ENCODE measurements at places on chromosomes 2 and 18. TPM values are rescaled to one million over a fixed set of nuclear protein-coding genes. Genes with fewer than 3 reads are reported as not detected.

Gene FOXD4L1
- total RNA-seq, result 0.15 TPM

- no peak overlapping the region for H3K27ac ChIP-seq
- no peak overlapping the region for H3K4me3 ChIP-seq
- H3K4me1 ChIP-seq, result no peaks in the 10 kb centered on the region
- no peaks in the 10 kb centered on the region for H3K36me3 ChIP-seq
- DNase-seq, result no peak
- no peaks in the 10 kb centered on the region for H3K27me3 ChIP-seq
These were observed 430.5 kb downstream of the SLC4A3 start for GRCh38 chr2:220057916-220058315.

DNA sequence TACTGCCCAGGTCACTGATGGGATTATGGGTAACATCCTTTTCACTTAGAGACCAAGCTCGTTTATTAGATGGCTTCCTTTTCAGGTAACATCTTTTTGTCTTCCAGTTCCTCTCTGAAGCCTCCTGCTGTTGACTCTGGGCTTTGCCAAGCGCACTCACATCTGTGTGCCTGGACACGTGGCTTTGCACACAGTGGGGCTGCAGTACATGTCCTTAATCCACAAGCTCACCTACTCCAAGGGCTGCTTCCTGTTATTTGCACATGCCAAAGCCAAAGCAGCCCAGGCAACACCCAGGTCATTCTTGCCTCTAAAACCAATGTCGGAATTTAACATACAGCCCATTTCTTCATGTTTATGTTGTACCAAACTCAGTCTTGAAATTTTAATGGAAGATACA lies 124.2 kb upstream of the BOD1L2 start:
- H3K36me3 ChIP-seq, result no peaks in the 10 kb centered on the region
- H3K4me1 ChIP-seq, result no peaks in the 10 kb centered on the region

DNA sequence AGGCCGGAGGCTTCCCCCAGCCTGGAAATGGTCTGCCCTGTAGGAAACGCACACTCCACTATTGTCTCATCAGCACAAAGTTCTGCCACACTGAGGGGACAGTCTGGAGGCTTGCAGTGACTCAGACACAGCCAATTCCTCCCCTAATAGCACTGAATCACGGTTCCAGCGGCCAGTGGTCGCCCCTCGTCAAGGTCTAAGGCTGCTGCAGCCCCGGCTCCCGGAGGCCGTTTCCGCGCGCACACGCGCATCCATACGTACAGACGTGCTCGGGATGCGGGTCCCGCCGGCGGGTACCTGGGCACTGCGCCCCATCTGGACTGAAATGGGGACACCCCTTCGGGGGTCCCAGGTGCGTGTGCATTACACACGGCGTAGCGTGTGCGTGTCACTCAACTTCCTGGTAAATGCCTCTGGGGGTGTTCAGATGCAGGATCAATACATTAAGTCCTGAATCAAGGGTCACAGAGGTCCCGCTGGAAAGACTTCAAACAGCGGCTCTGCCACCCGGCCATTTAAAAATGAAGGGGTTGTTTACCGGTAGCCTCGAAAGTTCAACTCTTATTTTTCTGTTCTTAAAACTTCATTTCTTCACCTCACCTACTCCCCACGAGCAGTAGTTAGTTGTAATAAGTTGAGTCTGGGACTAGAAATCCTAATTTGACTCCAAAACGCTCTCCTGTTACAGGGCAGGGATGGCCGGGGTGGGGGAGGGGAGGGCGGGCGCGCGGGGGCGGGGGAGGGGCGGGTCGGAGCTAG lies 572 bp upstream of the ZNF516 start:
- H3K4me3 ChIP-seq, result peak overlapping the region; percentile 70
- peak overlapping the region; percentile 91 for H3K27ac ChIP-seq
- no peaks in the 10 kb centered on the region for H3K36me3 ChIP-seq
- peak; percentile 50 for DNase-seq

Gene ZNF521
- total RNA-seq, result 44.1 TPM

- no peak overlapping the region for H3K27ac ChIP-seq
- no peaks in the 10 kb centered on the region for H3K27me3 ChIP-seq
- no peaks in the 10 kb centered on the region for H3K4me1 ChIP-seq
These were observed 181.9 kb downstream of the RTP5 start for GRCh38 chr2:242051463-242051862.

Gene ZNF804A
- 0.11 TPM for total RNA-seq

Gene SERPINB7
- total RNA-seq, result not detected

DNA sequence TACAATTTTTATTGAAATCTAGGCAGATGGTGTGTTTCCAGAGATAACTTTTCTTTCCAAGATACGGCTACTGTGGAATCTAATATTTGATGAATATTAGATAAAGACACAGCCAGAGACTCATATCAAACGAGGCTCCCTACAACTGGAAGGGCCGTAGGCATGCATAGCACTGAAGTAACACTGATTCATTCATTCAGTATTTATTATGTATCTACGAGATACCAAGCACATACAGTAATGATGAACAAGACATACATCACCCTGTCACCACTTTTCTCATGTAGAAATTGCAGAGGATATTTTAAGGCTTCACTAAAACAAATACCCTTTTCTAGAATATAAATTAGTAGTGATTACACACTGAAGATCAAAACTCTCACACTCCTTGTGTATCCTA lies 74.5 kb downstream of the KCTD18 start:
- H3K4me1 ChIP-seq, result no peaks in the 10 kb centered on the region
- no peaks in the 10 kb centered on the region for H3K36me3 ChIP-seq
- H3K27me3 ChIP-seq, result no peaks in the 10 kb centered on the region
- no peak overlapping the region for H3K27ac ChIP-seq
- DNase-seq, result no peak

DNA sequence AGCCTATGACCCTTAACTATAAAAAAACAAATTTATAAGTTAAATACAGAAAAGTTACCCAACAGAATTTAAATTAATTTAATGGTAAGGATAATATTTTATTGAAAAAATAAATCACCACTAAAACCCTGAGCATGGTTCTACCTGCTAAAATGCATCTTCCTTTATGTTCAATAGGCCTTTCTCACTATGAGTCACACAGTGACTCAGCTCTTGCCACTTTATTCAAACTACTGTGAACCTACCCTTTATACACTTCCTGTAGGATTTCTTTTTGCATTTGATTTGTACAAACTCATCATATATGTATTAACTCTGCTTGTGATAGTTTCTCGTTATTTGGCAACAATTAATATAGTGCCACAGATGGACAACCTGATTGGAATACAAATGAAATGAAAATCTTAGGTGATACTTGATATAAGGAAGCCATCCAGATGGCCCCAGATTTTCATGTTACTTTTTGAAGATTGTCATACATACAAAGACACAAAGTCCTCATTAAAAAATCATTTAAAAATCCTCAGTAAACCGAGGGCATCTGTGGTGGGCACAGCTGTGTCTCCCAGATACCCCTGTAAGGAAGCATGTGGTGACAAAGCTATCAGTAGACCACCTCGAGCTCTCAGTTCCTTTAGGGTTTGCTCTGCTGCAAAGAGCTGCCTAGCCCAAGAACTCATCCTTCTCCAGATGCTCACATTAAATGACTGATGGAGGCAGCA lies 55.2 kb upstream of the COBLL1 start:
- H3K4me3 ChIP-seq, result no peak overlapping the region
- no peak for DNase-seq
- H3K27ac ChIP-seq, result no peak overlapping the region
- H3K36me3 ChIP-seq, result no peaks in the 10 kb centered on the region

Gene AGAP1
- 28.3 TPM for total RNA-seq

GRCh38 chr2:15471606-15472005 lies 89.5 kb downstream of the NBAS start:
- H3K36me3 ChIP-seq, result no peaks in the 10 kb centered on the region
- no peak overlapping the region for H3K27ac ChIP-seq
- no peaks in the 10 kb centered on the region for H3K4me1 ChIP-seq

Gene CRYBA2
- total RNA-seq, result not detected

DNA sequence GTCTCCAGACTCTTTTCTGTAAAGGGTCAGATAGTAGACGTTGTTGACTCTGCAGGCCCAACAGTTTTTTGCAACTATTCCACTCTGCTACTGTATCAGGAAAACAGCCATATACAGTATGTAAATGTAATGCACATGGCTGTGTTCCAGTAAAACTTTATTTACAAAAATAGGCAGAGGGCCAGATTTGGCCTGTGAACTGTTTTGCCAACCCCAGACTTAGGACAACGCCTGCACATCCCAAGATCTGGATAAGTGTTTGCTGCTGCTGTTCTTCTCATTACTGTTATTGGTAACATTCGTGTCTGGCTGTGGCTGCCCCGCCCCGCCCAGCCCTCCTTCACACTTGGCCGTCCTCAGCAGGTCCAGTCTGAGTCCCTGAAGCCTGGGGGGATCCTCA lies 94.6 kb upstream of the MCFD2 start:
- H3K27me3 ChIP-seq, result no peaks in the 10 kb centered on the region
- H3K36me3 ChIP-seq, result no peaks in the 10 kb centered on the region
- H3K27ac ChIP-seq, result no peak overlapping the region
- H3K4me3 ChIP-seq, result no peak overlapping the region
- H3K4me1 ChIP-seq, result peaks cover 24% of the 10 kb centered on the region

DNA sequence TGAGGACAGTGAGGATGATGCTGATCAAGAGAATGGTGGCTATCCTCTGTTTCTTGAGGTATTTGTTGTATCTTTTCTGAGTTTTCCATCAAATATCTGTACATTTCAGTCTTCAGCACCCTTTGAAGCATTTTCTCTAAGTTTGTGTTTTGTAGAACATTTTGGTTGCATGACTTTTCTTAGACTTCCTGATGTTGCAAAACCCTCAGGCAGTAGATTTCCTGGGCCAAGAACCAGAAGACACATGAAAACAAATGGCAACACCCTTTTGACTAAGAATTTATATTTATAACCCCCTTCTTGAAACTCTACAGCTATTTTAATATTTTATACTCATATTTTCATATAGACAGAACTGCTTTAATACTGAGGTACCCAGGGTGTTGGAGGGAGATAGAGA lies 16.2 kb downstream of the HNMT start:
- H3K4me3 ChIP-seq, result no peak overlapping the region
- H3K4me1 ChIP-seq, result peaks cover 4% of the 10 kb centered on the region
- no peak for DNase-seq
- no peak overlapping the region for H3K27ac ChIP-seq
- no peaks in the 10 kb centered on the region for H3K27me3 ChIP-seq

Gene SPHKAP
- total RNA-seq, result 1.7 TPM

DNA sequence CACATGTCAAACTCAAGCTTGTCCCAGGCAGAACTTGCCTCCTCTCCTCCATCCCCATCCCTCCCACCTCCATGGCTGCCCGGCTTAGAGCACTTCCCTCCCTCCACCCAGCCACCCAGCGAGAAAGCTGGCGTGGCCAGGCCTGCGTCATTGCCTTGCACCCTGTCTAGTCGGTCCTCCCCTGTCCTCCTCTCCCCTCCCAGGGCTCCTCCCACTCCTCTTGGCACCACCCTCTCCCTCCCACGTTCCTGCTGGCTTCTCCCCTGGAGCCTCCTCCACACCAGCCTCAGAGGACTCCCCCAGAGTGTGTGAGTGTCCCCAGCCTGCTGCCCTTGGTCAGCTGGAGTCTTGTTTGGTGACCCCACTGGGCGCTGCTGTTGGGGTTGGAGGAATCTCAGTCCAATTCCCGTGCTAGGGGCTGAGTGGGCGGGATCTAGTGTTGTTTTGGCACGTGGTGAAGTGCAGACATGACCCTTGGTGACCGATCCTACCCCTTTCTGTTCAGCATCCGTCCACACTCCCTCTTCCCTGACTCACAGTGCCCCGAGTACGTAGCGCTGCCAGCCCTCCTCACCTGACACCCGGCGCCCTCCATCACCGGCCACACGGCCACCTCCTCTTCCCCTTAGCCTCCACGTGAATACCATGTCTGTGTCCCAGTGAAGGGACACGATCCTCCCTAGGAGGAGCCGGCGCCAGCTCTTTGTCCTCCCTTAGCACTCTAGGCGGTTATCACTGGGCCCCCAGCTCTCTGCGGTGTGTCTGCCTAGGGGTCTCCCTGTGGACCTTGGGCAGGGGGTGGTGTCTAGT lies 41.4 kb downstream of the ATP6V1C2 start:
- H3K36me3 ChIP-seq, result no peaks in the 10 kb centered on the region
- no peak for DNase-seq
- no peaks in the 10 kb centered on the region for H3K4me1 ChIP-seq
- no peaks in the 10 kb centered on the region for H3K27me3 ChIP-seq
- no peak overlapping the region for H3K27ac ChIP-seq

Gene CACNB4
- 1.1 TPM for total RNA-seq

DNA sequence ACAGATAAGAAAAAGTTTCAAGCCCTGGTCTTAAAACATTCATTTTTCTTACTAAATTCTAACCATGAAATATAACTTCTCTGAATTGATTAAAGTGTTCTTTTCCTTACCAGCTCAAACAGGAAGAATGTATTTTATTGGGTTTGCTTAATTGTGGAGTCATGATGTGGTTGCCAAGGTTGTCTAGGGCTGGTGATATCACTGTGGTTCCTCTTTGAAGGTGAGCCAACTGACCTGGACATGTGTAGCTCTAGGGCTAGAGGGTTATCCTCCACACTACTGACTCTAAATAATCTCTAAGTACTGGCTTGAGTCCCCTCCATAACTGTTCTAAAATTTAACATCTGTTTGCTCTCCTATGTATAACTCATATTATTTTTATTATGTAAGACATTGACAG lies 529.6 kb downstream of the PIK3C3 start:
- no peaks in the 10 kb centered on the region for H3K27me3 ChIP-seq
- H3K4me1 ChIP-seq, result no peaks in the 10 kb centered on the region
- H3K36me3 ChIP-seq, result no peaks in the 10 kb centered on the region
- no peak overlapping the region for H3K4me3 ChIP-seq
- H3K27ac ChIP-seq, result no peak overlapping the region

Gene STPG4
- not detected for total RNA-seq

DNA sequence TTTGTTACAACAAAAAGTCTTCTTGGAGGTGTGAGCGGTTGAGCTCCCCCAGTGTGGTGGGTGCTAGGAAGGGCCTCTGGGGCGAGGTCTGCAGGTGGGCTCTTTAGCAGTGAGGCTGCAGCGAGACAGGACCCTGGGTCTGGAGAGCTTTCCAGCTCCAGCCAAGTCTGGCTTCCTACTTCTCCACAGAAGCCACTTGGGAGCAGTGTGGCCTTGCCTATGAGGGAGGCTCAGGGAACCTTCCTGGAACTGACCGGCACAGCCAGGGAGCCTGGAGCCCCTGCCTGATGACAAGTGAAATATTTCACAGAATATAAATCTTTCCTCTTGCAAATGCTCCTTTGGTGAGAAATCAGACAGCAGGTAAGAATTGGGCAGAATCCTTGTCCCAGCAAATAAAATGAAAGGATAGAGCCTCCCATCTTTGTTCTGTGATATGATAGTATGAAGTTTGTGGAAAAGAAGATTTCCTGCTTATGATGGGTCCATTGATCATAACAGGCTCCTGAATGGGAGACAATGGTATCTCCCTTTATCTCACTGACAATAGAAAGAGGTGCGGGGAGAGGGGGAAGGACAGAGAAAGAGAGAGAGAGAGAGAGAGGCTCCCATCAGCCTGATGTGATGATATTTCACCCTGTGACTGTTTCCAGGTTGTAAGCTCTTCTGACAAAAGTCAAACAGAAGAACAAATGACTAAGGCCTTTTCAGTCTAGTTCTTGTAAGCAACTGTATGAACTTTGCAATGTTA lies 289.8 kb upstream of the SPRED2 start:
- no peak overlapping the region for H3K4me3 ChIP-seq
- H3K27me3 ChIP-seq, result no peaks in the 10 kb centered on the region

- DNase-seq, result no peak
- no peak overlapping the region for H3K27ac ChIP-seq
- no peaks in the 10 kb centered on the region for H3K36me3 ChIP-seq
- H3K4me3 ChIP-seq, result no peak overlapping the region
These were observed 10.3 kb downstream of the POLI start for GRCh38 chr18:54279477-54280219.

GRCh38 chr2:62423235-62423634 lies 82.8 kb downstream of the TMEM17 start:
- no peak overlapping the region for H3K27ac ChIP-seq
- no peak for DNase-seq
- H3K36me3 ChIP-seq, result no peaks in the 10 kb centered on the region
- no peaks in the 10 kb centered on the region for H3K27me3 ChIP-seq

Gene TGIF1
- total RNA-seq, result 41.6 TPM

Data from ovary (tissue), 10 donors.